ENCODE measurements at places on chromosomes 6 and 20. TPM values are rescaled to one million over a fixed set of nuclear protein-coding genes. Genes with fewer than 3 reads are reported as not detected.

The RGS19 gene
- 39.6 TPM for total RNA-seq

The CHRNA4 gene
- not detected for total RNA-seq

The CLVS2 gene
- total RNA-seq = not detected

The TSPO2 gene
- total RNA-seq = not detected

The SIGLEC1 gene
- total RNA-seq = 10.7 TPM

The ZNF165 gene
- total RNA-seq = 4.5 TPM

The C4B gene
- total RNA-seq = 11.0 TPM

The EFCAB8 gene
- total RNA-seq = not detected

The ZNF318 gene
- total RNA-seq = 42.9 TPM

The RSPH4A gene
- total RNA-seq = 0.76 TPM

The ADGRF1 gene
- total RNA-seq = 22.6 TPM

The ADGB gene
- not detected for total RNA-seq

The VTA1 gene
- 41.3 TPM for total RNA-seq

The OOEP gene
- total RNA-seq = not detected

The MAVS gene
- 39.6 TPM for total RNA-seq

The GINS1 gene
- total RNA-seq = 1.3 TPM

The DACT2 gene
- total RNA-seq = 0.35 TPM

The BNIP5 gene
- 26.3 TPM for total RNA-seq

The B3GAT2 gene
- not detected for total RNA-seq

The WFDC10B gene
- not detected for total RNA-seq

The TOX2 gene
- 1.9 TPM for total RNA-seq

The CENPW gene
- total RNA-seq = 3.3 TPM

The RIMS4 gene
- not detected for total RNA-seq

The CYP24A1 gene
- not detected for total RNA-seq

The CDSN gene
- total RNA-seq = 0.54 TPM

The NOX3 gene
- not detected for total RNA-seq

The SUPT3H gene
- total RNA-seq = 17.3 TPM

The FAM8A1 gene
- total RNA-seq = 47.1 TPM

The DCDC2 gene
- 0.57 TPM for total RNA-seq

The ABHD16B gene
- not detected for total RNA-seq

The SLC2A10 gene
- total RNA-seq = 19.0 TPM

The TCP11 gene
- total RNA-seq = not detected

The POLH gene
- 12.6 TPM for total RNA-seq

Measured in Peyer's patch (tissue), 4 donors.